ENCODE measurements at places on chromosomes 6 and 20. TPM values are rescaled to one million over a fixed set of nuclear protein-coding genes. Genes with fewer than 3 reads are reported as not detected.
A peak's percentile ranks its signal among the peaks of the same experiment; 100 is the strongest.

BMP7 gene
- 0.72 TPM for total RNA-seq

- DNase-seq, result peak; percentile 83
- H3K4me3 ChIP-seq, result peak overlapping the region; percentile 50
- peak overlapping the region; percentile 77 for H3K27ac ChIP-seq
- no peaks in the 10 kb centered on the region for H3K27me3 ChIP-seq
These were observed 25.4 kb upstream of the ASIP start for GRCh38 chr20:34215711-34216381.

DNA sequence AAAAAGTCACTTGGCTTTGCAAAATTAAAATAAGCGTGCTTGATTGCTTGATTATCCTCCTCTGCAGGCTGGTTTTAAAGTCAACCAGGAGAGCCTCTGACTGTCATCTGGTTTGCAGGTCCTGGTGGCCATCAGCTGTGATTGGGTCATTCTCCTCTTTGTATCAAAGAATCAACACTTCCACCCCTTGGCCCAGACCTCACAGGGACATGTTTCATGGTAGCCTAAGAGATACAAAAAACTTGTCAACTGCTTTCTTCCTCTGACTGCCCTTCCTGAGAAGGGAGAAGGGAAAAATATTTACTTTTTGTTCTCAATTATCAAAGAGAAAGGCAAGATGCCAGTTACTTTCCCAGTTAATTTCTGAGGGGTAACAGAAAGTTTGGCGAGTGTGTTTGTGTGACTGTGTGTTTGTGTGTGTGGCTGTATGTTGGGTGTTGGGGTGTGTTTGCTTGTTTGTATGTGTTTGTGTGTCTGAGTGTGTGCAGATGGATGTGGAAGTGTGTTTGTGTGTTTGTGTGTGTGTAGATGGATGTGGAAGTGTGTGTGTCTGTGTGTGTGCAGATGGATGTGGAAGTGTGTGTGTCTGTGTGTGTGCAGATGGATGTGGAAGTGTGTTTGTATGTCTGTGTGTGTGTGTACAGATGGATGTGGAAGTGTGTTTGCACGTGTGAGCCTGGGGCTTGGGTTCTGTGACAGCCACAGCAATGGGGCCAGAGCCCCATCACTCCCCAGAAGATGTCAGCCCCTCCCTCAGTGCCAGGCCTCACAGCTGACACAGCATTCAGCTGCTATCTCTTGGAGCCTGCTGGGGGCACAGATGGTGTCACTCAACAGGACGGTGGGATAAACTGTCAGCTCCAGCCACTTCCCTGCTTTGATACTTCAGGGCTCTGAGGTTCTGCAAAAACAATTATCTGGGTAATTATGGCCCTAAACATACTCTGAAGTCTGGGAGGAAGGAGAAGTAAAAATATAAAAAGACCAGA is 98.6 kb upstream of the RNF24 start:
- H3K4me1 ChIP-seq, result peaks cover 32% of the 10 kb centered on the region
- H3K27me3 ChIP-seq, result no peaks in the 10 kb centered on the region
- no peak overlapping the region for H3K4me3 ChIP-seq
- DNase-seq, result no peak
- H3K27ac ChIP-seq, result no peak overlapping the region

DNA sequence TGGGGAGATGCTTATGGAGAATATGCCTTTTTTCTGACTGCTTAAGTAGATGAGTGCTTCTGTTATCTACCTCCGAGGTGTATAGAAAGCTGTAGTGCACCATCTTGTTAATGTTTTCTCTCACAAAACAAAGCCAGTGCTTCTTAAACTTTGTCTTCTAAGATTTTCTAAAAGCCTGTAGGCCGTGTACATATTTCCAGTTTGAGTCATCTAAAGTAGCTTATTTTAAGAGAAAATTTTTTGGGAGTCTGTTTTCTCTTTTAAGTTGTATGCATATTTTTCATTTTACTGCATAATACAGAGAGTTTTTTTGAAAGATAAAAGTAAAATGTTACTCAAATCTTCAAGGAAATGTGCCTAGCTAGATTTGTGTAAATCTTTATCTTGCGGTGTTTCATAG is 151.7 kb downstream of the GRIK2 start:
- no peak overlapping the region for H3K4me3 ChIP-seq
- no peaks in the 10 kb centered on the region for H3K27me3 ChIP-seq
- H3K27ac ChIP-seq, result no peak overlapping the region

TREM1 gene
- 0.19 TPM for total RNA-seq

GTSF1L gene
- not detected for total RNA-seq

LAMA2 gene
- total RNA-seq, result 270 TPM

- H3K27ac ChIP-seq, result no peak overlapping the region
- no peaks in the 10 kb centered on the region for H3K4me1 ChIP-seq
- no peak overlapping the region for H3K4me3 ChIP-seq
- DNase-seq, result no peak
- no peaks in the 10 kb centered on the region for H3K27me3 ChIP-seq
- H3K36me3 ChIP-seq, result no peaks in the 10 kb centered on the region
These were observed 6.7 kb downstream of the LGSN start for GRCh38 chr6:63313111-63313510.

CDH4 gene
- total RNA-seq, result 0.04 TPM

- no peaks in the 10 kb centered on the region for H3K4me1 ChIP-seq
- no peak overlapping the region for H3K4me3 ChIP-seq
- no peaks in the 10 kb centered on the region for H3K27me3 ChIP-seq
- no peaks in the 10 kb centered on the region for H3K36me3 ChIP-seq
- no peak for DNase-seq
These were observed 273.5 kb downstream of the COL12A1 start for GRCh38 chr6:74932232-74932888.

SYCP2 gene
- total RNA-seq, result 0.59 TPM

GRCh38 chr6:127200114-127200513 is 66.5 kb upstream of the RNF146 start:
- DNase-seq, result no peak
- H3K4me1 ChIP-seq, result peaks cover 3% of the 10 kb centered on the region
- no peaks in the 10 kb centered on the region for H3K27me3 ChIP-seq

- no peak overlapping the region for H3K4me3 ChIP-seq
- H3K4me1 ChIP-seq, result no peaks in the 10 kb centered on the region
- H3K27me3 ChIP-seq, result no peaks in the 10 kb centered on the region
- no peaks in the 10 kb centered on the region for H3K36me3 ChIP-seq
These were observed 168.0 kb downstream of the GJA1 start for GRCh38 chr6:121603486-121603885.

GRCh38 chr6:46927066-46927465 is 5.3 kb upstream of the ADGRF5 start:
- H3K27me3 ChIP-seq, result no peaks in the 10 kb centered on the region
- H3K27ac ChIP-seq, result no peak overlapping the region
- H3K4me3 ChIP-seq, result no peak overlapping the region
- H3K36me3 ChIP-seq, result no peaks in the 10 kb centered on the region
- H3K4me1 ChIP-seq, result peaks cover 12% of the 10 kb centered on the region

GRCh38 chr6:111803804-111804203 is 69.4 kb downstream of the FYN start:
- peak overlapping the region; percentile 26 for H3K27ac ChIP-seq
- no peaks in the 10 kb centered on the region for H3K27me3 ChIP-seq
- H3K4me3 ChIP-seq, result no peak overlapping the region
- H3K4me1 ChIP-seq, result peaks cover 27% of the 10 kb centered on the region
- DNase-seq, result no peak

- H3K27ac ChIP-seq, result no peak overlapping the region
- no peaks in the 10 kb centered on the region for H3K4me1 ChIP-seq
- no peak overlapping the region for H3K4me3 ChIP-seq
- no peaks in the 10 kb centered on the region for H3K36me3 ChIP-seq
- DNase-seq, result peak; percentile 62
These were observed 176.7 kb downstream of the BMP7 start for GRCh38 chr20:57089699-57090144.

GRCh38 chr6:15595461-15596173 is 67.2 kb downstream of the DTNBP1 start:
- no peaks in the 10 kb centered on the region for H3K36me3 ChIP-seq
- no peak overlapping the region for H3K4me3 ChIP-seq
- H3K27ac ChIP-seq, result peak overlapping the region; percentile 79

GRCh38 chr20:9515741-9516233 is 1.4 kb downstream of the LAMP5 start:
- peak overlapping the region; percentile 28 for H3K4me3 ChIP-seq
- DNase-seq, result no peak
- H3K27ac ChIP-seq, result no peak overlapping the region
- H3K4me1 ChIP-seq, result peaks cover 14% of the 10 kb centered on the region
- no peaks in the 10 kb centered on the region for H3K36me3 ChIP-seq

- no peaks in the 10 kb centered on the region for H3K27me3 ChIP-seq
- no peak overlapping the region for H3K4me3 ChIP-seq
- H3K36me3 ChIP-seq, result no peaks in the 10 kb centered on the region
These were observed 32.2 kb downstream of the DCBLD1 start for GRCh38 chr6:117514655-117515054.

DNA sequence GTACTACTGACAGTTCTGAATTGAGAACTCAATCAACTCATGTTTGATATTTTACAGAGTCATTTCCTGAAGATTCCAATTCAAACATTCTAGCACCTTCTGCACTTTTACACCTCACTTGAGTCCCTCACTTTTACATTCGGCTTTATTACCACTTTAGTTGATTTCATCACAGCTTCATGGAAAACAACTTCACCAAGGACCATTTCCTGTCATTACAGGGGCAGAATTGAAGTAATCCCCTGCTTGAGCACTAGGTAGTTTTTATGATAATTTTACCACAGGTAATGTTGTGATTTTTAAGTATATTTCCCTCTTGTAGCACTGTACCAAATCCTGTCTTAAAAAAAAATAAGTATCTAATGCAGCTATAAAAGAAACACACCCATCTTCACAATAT is 312.9 kb downstream of the BTBD9 start:
- peaks cover 1% of the 10 kb centered on the region for H3K4me1 ChIP-seq
- no peak overlapping the region for H3K4me3 ChIP-seq
- no peaks in the 10 kb centered on the region for H3K27me3 ChIP-seq

VSX1 gene
- not detected for total RNA-seq

DNA sequence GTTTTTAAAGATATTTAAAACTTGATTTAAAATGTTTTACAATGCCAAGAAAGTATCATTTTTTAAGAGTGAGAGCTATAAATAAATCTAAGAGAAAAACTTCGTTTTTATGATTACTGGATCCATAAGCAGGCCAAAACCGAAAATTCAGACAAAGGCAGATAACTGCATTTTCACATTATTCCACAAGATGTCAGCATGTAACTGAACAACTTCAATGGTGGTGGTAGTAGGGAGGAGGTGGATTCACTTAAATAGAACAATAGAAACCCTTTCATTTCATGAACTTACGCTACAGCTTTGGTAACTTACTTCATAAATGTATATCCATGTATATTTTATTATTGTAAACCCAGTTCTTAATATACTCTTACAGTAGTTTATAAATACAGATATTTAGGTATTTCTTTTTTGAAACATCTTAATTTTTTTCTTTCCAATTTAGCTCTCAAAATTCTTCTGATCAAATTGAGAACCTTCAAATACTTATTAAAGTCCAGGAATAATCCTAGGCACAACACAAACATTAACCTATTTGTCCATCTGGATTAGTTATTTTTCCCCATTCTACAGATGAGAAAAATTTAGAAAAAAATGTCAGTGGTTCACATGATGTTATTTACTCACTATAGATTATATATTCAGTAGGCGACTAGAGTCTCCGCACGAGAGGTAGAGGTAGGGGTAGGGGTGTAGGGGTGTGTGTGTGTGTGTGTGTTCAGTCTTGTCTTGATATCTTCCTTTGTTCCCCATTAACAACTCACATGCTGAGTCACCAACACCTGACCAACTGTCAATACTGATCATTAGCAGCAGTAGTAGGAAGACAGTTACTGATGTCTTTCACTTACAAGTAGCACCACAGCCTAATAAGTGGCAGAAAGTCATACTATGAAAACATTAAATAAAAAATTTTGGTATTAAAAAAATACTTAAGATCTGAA is 111.5 kb downstream of the ARHGAP18 start:
- H3K36me3 ChIP-seq, result no peaks in the 10 kb centered on the region
- no peak for DNase-seq
- H3K27me3 ChIP-seq, result no peaks in the 10 kb centered on the region
- no peak overlapping the region for H3K27ac ChIP-seq
- H3K4me1 ChIP-seq, result no peaks in the 10 kb centered on the region

C6orf132 gene
- total RNA-seq, result 1.8 TPM

DNA sequence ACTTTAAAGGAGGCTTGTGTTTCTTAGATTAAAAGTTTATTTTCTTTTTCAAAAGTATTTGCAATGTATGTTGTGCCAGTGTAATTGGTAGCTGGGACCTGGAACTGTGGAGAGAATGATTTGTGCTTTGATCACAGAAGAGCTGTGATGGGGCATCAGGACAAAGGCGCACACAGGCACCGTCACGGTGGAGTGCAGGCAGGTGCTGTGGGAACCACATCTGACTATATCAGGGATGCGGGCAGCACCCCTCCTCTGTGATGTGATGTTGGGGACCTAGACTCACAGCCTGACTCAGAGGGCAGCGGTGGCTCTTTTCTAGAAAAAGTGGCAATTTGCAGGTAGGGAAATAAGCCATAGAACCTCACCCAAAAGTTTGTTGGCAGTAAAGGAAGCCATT is 34.5 kb downstream of the SYTL3 start:
- H3K27me3 ChIP-seq, result no peaks in the 10 kb centered on the region
- no peak for DNase-seq
- no peak overlapping the region for H3K4me3 ChIP-seq
- H3K36me3 ChIP-seq, result no peaks in the 10 kb centered on the region
- no peak overlapping the region for H3K27ac ChIP-seq
- H3K4me1 ChIP-seq, result no peaks in the 10 kb centered on the region

DNA sequence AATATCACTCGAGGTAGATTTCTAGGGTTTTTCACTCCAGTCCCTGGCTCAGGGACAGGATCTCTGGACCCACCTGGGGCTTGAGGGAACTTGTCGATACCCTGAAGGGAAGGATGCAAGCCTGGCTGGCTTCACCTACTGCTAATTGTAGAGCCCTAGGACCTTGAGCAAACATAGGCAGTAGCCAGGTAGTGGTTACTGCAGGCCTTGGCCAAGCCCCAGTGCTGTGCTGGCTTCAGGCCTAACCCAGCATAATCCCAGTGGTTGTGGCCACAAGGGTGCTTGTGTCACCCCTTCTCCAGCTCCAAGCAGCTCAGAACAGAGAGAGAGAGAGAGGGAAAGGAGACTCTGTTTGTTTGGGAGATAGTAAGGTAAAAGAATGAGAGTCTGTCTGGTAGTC is 5.8 kb upstream of the MCM9 start:
- no peak overlapping the region for H3K4me3 ChIP-seq
- no peaks in the 10 kb centered on the region for H3K36me3 ChIP-seq
- no peak overlapping the region for H3K27ac ChIP-seq
- DNase-seq, result no peak

DNA sequence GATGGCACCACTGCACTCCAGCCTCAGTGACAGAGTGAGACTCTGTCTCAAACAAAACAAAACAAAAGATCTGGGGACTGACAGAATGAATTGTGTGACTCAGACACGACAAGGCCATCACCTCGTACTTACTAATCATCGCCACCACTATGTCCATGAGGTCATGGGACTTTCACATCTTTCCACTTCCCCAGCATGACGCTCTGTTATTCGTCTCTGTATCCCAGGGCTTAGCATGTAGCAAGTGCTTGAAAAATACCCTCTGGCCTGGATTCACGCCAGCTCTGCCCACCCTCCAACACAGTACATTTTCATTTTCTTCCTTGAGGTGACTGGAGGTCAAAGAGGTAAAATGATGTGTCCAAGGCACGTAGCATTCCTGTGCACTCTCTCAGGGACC is 27.8 kb downstream of the FGD2 start:
- H3K4me1 ChIP-seq, result no peaks in the 10 kb centered on the region
- no peak for DNase-seq
- H3K27ac ChIP-seq, result no peak overlapping the region
- H3K4me3 ChIP-seq, result no peak overlapping the region
- no peaks in the 10 kb centered on the region for H3K36me3 ChIP-seq
